ENCODE measurements at places on chromosomes 5 and 9.

DNA sequence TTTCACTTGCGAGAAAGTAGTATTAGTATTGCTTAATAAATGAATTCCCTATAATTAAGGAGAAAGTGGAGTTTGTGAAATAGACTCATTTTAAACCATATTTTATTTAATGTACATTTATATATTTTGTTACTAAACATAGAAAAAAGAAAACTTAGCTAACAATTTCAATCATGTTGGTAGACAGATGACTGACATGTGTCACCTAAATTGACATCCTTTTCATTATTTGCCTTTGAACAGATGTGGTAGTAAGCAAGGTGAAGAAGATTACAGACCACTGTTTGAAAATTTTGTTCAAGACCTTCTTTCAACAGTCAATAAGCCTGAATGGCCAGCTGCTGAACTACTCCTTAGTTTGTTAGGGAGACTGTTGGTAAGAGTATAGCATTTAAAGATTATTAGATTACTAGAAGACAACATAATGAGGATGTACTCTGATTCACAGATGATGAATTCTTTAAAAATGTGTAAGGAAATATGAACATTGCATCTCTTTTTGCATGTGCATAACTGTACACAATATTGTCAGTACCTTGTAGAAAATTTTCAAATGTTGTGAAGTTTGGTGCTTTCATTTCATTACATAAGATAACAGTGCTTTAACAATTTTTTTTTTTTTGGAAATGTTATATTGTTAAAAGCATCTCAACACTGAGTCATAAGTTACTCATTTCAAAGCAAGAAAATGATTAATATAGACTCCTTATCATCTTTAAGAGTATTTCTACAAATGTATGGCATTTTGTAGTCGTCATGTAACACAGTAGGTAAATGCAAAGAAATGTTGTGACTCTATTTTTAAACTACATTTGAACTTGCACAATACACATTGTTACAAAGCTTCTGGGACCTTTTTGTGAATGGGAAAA is 139.5 kb downstream of the NIPBL start:
- H3K4me3 ChIP-seq = no peak overlapping the region
- peaks cover 57% of the 10 kb centered on the region for H3K36me3 ChIP-seq
- no peaks in the 10 kb centered on the region for H3K4me1 ChIP-seq
- H3K27me3 ChIP-seq = no peaks in the 10 kb centered on the region
- no peak overlapping the region for H3K27ac ChIP-seq

GRCh38 chr5:54445691-54446378 is 9.7 kb upstream of the HSPB3 start:
- no peaks in the 10 kb centered on the region for H3K4me1 ChIP-seq
- H3K27ac ChIP-seq = no peak overlapping the region
- no peak for DNase-seq
- H3K4me3 ChIP-seq = no peak overlapping the region

DNA sequence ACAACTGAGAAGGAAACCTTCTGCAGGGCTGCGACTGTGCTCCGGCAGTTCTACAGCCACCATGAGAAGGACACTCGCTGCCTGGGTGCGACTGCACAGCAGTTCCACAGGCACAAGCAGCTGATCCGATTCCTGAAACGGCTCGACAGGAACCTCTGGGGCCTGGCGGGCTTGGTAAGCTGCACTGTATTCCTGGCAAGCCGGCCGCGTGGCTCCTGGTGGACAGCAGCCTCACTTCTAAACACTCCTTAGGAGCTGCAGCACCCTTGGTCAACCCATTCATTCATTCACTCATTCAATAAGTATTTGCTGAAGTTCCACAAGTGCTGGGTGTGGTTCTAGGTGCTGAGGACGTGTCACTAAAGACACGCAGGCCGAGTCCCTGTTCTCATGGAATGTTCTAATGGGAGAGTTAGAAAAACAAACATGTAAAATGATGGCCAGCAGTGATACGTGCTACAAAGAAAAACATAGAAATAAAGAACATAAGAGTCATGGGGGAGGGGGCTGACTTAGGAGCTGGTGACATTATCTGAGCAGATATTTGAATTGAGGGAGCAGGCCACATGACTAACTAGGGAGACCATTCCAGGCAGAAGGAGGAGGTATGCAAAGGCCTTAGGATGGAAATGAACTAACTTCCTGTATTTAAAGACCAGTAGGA is 6.1 kb downstream of the IL4 start:
- no peaks in the 10 kb centered on the region for H3K27me3 ChIP-seq
- H3K27ac ChIP-seq = no peak overlapping the region
- DNase-seq = no peak
- H3K4me3 ChIP-seq = no peak overlapping the region
- H3K4me1 ChIP-seq = peaks cover 12% of the 10 kb centered on the region

GRCh38 chr5:175830586-175831300 is 40.6 kb upstream of the CPLX2 start:
- no peaks in the 10 kb centered on the region for H3K36me3 ChIP-seq
- no peaks in the 10 kb centered on the region for H3K27me3 ChIP-seq
- H3K4me3 ChIP-seq = no peak overlapping the region

DNA sequence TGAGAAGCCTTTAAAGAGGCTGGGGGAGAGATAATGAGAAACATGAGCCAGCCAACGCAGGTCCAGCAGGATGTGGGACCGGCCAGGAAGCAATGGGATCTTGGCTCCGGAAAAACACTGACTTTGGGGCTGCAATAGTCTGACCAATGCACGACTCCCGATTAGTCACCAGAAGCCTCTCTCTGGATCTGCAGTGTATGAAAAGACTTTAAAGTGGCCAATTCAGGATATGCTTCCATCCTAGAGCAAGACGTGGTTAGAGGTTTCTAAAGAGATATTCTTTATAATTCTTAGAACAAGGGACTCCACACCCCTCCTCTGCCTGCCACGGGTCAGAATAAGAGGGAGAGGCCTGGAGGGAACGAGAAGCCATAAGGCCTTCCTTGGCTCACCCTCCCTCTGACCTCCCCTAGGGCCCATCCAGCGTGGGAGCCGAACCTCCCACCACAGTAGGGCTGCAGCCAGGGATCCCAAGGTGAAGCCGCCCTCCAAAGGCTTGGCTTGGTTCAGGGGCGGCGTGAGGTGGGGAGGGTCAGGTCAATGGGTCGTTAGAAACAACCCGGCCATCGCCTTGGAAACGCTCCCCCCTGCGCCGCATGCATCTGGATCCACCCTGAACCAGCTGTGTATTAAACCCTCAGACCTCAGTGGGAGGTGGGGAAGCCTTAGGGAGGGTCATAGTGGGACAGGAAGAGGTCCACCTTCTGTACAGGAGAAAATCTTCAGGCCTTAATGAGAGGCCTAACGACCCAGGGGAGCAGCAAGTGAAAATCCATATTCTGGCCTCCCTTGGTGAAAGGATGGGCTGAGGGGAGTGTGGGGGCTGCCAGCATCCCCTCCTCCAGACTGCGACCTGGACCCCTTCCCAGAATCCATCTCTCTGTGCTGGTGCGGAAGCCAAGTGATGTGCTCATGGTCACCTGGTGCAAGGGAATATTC is 11.1 kb downstream of the FGF1 start:
- no peak overlapping the region for H3K4me3 ChIP-seq
- no peak overlapping the region for H3K27ac ChIP-seq
- H3K27me3 ChIP-seq = no peaks in the 10 kb centered on the region
- no peaks in the 10 kb centered on the region for H3K4me1 ChIP-seq
- no peak for DNase-seq

DNA sequence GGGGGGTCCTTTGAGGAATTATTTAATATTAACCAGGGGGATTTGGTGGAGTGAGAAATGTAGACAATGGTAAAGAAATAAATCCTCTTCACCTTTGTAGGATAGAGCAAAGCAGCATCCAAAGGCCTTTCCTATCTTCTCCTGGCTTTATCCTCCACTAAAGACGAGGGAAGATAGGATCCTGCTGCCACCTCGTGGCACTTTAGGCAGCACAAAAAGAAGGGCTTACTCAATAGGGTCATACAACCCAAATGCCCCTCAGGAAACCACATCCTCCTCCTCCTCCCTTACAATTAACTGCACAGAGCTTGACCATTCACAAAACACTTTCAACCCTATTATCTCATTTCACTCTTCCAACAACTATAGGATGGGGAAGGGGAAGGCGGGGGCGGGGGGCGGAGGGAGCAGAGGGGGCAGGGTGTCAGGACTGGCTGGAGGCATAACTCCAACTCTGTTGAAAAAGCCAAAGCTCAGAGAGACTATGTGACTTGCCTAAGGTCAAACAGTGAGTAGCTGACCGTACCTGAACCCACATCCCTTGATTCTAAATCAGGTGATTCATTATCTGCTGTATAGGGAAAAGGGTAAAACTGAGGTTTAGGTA is 45.4 kb upstream of the MYOT start:
- no peaks in the 10 kb centered on the region for H3K36me3 ChIP-seq
- no peak overlapping the region for H3K27ac ChIP-seq
- no peaks in the 10 kb centered on the region for H3K4me1 ChIP-seq
- no peak overlapping the region for H3K4me3 ChIP-seq
- H3K27me3 ChIP-seq = no peaks in the 10 kb centered on the region

- no peak for DNase-seq
- no peak overlapping the region for H3K27ac ChIP-seq
- H3K4me3 ChIP-seq = no peak overlapping the region
- no peaks in the 10 kb centered on the region for H3K4me1 ChIP-seq
Observed at GRCh38 chr9:123828449-123828848, 101.5 kb downstream of the DENND1A start.

DNA sequence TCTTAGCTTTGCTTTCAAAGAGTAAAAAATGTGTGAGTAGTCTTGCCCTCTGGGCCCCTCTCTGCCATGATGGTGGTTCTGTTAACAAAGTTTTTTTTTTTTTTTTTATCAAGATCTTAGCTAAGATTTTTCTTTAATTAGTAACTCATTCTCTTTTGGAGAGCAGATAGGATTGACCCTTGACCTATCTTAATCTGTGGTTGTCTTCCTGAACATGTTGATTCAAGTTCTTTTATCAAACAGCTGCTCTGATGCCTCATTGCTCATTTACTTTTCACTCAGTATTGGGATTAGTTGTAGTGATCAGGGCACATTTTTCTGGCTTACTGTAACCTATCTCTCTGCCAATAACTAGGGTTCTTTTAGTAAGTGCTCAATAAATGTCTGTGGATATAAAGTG is 106.3 kb downstream of the PCSK5 start:
- no peak for DNase-seq
- no peaks in the 10 kb centered on the region for H3K36me3 ChIP-seq
- no peak overlapping the region for H3K27ac ChIP-seq
- H3K4me3 ChIP-seq = no peak overlapping the region

DNA sequence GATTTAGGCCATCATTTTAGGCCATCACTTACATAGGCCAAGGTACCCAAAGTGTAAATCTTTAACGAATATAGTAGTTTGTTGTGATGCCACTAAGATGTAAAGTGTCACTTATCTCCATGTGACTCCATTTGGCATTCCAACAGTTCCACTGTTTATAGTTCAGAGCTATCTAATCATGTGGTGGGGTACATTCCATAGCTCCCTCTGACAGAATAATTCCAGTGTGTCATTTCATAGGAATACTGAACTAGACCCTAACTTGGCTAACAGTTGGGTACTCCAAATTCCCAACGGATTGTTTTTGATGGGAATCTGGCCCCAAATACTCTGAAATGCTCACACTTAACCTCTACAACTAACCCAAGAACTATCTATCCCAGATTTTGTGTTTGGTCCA is 76.7 kb upstream of the FST start:
- H3K27ac ChIP-seq = no peak overlapping the region
- no peaks in the 10 kb centered on the region for H3K4me1 ChIP-seq
- no peaks in the 10 kb centered on the region for H3K27me3 ChIP-seq

GRCh38 chr9:95197692-95198271 is 119.7 kb downstream of the FANCC start:
- no peak overlapping the region for H3K27ac ChIP-seq
- DNase-seq = no peak
- H3K27me3 ChIP-seq = no peaks in the 10 kb centered on the region
- H3K4me1 ChIP-seq = no peaks in the 10 kb centered on the region

GRCh38 chr9:121394292-121394691 is 24.2 kb upstream of the STOM start:
- no peak overlapping the region for H3K4me3 ChIP-seq
- H3K27ac ChIP-seq = no peak overlapping the region
- no peaks in the 10 kb centered on the region for H3K4me1 ChIP-seq
- H3K36me3 ChIP-seq = no peaks in the 10 kb centered on the region
- no peak for DNase-seq

GRCh38 chr5:116388564-116389258 is 185.9 kb downstream of the SEMA6A start:
- H3K4me3 ChIP-seq = no peak overlapping the region
- no peaks in the 10 kb centered on the region for H3K27me3 ChIP-seq
- no peak for DNase-seq
- H3K4me1 ChIP-seq = no peaks in the 10 kb centered on the region

GRCh38 chr9:109520475-109521132 is 22.5 kb upstream of the PTPN3 start:
- H3K27ac ChIP-seq = no peak overlapping the region
- H3K4me1 ChIP-seq = no peaks in the 10 kb centered on the region
- DNase-seq = peak; percentile 30
- H3K36me3 ChIP-seq = no peaks in the 10 kb centered on the region
- no peak overlapping the region for H3K4me3 ChIP-seq
- no peaks in the 10 kb centered on the region for H3K27me3 ChIP-seq

GRCh38 chr5:159098603-159099436 is 896 bp downstream of the EBF1 start:
- peak overlapping the region; percentile 41 for H3K4me3 ChIP-seq
- no peaks in the 10 kb centered on the region for H3K36me3 ChIP-seq
- peaks cover 34% of the 10 kb centered on the region for H3K27me3 ChIP-seq
- peak; percentile 71 for DNase-seq
- peaks cover 30% of the 10 kb centered on the region for H3K4me1 ChIP-seq
- H3K27ac ChIP-seq = peak overlapping the region; percentile 45

- no peaks in the 10 kb centered on the region for H3K27me3 ChIP-seq
- no peak overlapping the region for H3K4me3 ChIP-seq
- peaks cover 26% of the 10 kb centered on the region for H3K4me1 ChIP-seq
- no peak overlapping the region for H3K27ac ChIP-seq
Observed at GRCh38 chr9:75085640-75086039, 2.3 kb downstream of the NMRK1 start.

GRCh38 chr5:80060966-80061365 is 25.8 kb downstream of the THBS4 start:
- no peak overlapping the region for H3K4me3 ChIP-seq
- H3K36me3 ChIP-seq = no peaks in the 10 kb centered on the region
- DNase-seq = no peak
- no peaks in the 10 kb centered on the region for H3K27me3 ChIP-seq
- H3K27ac ChIP-seq = no peak overlapping the region

DNA sequence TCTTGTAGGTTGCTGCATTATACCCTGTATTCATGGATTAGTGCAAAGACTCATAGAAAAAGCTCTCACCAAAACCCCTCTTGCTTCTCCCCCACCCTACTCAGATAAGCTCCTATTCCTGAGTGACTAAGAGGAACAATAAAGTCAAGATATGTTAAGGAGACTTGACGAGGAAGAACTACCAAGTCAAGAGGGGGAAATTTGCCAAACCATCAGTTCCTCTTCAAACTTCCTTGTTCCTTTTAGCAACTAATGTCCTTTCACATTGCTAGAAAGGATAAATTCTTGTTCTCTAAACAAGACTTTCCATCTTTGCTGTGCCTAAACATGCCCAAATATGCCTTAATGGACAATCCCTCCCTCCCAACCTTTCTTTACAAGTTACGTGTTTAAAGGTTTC is 27.0 kb downstream of the CNOT8 start:
- peaks cover 40% of the 10 kb centered on the region for H3K36me3 ChIP-seq
- H3K27me3 ChIP-seq = no peaks in the 10 kb centered on the region
- H3K4me3 ChIP-seq = no peak overlapping the region
- H3K27ac ChIP-seq = no peak overlapping the region
- no peaks in the 10 kb centered on the region for H3K4me1 ChIP-seq

GRCh38 chr9:29798599-29798998 is 2225.3 kb upstream of the C9orf72 start:
- no peaks in the 10 kb centered on the region for H3K4me1 ChIP-seq
- no peak overlapping the region for H3K27ac ChIP-seq
- H3K36me3 ChIP-seq = no peaks in the 10 kb centered on the region

- no peak overlapping the region for H3K4me3 ChIP-seq
- peaks cover 4% of the 10 kb centered on the region for H3K27me3 ChIP-seq
- H3K27ac ChIP-seq = no peak overlapping the region
- H3K36me3 ChIP-seq = peaks cover 2% of the 10 kb centered on the region
Observed at GRCh38 chr9:136805207-136805740, 2.5 kb upstream of the RABL6 start.
